ENCODE measurements at places on chromosomes 6 and 20. TPM values are rescaled to one million over a fixed set of nuclear protein-coding genes. Genes with fewer than 3 reads are reported as not detected.

OXT gene
- total RNA-seq: not detected

C20orf141 gene
- not detected for total RNA-seq

DNA sequence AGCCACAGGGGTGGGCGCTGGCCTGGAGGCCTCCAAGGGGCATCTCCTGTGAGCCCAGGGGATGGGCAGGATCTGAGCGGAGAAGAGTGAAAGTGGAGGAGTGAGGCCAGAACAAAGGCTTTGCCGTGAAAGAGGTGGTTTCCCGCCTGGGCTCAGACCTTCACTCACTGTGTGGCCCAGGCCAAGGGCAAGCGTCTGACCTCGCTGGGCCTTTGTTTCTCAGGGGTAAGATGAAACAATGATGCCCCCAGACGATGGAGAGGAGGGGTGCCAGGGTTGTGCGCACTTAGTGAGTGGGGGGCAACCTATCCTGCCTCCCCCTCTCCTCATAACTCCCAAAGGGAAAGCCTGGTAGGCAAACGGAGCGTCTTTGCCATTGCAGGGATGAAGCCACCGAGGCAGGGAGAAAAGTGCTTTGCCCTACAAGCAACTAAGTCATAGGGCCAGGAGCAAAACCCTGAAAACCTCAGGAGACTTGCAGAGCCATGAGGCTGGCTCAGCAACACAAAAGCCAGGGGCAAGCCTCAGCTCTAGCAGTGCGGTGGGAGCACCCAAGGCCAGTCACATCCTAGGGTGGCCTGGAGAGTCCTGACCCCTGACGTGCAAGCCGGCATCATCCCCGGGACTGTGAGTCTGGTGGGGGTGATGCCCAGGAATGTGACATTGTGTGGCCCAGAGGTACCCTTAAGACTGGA is 897 bp upstream of the STMN3 start:
- DNase-seq: no peak

TSPYL4 gene
- total RNA-seq: 14.4 TPM

DNA sequence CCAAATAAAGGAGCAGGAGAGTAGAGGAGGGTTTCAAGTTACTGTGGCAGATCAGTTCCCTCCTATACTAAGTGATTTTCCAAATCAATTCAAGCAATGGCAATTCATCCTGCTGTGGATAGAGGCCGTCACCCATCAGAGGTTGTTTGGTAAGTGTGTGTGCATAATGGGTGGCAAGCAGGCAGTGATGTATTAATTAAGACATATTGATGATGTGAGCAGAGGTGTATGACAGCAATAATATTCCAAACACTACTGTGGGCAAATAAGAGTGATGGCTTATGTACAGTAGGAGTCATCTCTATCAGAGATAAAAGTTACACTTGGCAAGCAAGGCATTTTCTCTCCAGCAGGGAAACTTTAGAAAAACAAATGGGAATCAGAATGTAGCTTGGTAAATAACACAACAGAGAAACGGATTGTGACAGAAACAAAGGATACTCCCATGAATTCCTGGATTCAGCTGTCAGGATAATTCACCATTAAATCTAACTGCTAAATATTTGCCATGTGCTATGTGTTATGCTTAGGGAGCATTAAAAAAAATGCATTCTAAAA is 196.3 kb downstream of the KHDC1L start:
- no peak for DNase-seq

DNA sequence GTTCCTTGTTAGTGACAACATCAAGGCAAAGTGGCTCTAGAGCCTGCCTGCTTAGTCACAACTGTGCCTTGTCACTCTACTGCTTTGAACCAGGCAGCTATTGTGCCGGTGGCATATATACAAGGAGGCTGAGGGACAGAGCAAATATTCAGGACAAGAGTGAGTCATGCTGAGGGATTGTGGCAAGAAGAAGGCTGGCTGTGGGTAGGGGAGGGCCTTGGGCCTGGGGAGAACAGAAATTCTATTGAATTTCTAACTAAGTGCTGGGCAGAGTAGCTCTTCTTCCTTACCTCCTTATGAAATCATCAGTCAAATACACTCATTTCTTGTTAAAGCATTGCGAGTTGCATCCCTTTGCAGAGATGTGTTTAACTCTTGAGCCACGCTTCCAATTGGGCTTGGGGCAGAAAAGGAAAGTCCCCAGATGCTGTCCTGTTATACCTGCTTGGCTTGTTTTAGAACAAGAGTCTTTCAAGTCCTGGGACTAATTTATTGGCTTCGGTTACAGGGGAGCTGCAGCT is 59.7 kb downstream of the PFDN4 start:
- DNase-seq: no peak

MOG gene
- not detected for total RNA-seq

TPBG gene
- total RNA-seq: 31.2 TPM

GRCh38 chr6:44457596-44457995 is 70.1 kb downstream of the CDC5L start:
- no peak for DNase-seq

GRCh38 chr6:132361101-132361500 is 40.2 kb downstream of the MOXD1 start:
- no peak for DNase-seq

ABHD16A gene
- total RNA-seq: 49.9 TPM

DNA sequence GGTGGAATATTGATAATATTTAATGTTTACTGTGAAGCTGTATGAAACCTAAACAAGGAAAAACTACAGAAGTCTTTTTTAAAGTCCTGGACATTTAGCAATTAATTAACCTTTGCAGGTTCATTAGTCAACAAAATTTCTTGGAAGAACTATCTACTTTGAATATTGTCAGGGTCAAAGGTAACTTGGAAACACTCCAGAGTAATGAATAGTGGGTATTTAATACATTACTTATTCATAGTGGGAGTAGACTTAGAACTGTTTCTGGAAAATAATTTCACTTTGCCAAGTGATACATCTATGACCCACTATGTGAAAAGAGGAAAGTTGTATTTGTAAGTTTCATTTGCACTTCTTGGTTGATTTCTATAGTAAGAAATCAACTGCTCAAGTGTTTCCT is 319.1 kb downstream of the TFAP2B start:
- DNase-seq: no peak

PCNA gene
- total RNA-seq: 47.0 TPM

DNA sequence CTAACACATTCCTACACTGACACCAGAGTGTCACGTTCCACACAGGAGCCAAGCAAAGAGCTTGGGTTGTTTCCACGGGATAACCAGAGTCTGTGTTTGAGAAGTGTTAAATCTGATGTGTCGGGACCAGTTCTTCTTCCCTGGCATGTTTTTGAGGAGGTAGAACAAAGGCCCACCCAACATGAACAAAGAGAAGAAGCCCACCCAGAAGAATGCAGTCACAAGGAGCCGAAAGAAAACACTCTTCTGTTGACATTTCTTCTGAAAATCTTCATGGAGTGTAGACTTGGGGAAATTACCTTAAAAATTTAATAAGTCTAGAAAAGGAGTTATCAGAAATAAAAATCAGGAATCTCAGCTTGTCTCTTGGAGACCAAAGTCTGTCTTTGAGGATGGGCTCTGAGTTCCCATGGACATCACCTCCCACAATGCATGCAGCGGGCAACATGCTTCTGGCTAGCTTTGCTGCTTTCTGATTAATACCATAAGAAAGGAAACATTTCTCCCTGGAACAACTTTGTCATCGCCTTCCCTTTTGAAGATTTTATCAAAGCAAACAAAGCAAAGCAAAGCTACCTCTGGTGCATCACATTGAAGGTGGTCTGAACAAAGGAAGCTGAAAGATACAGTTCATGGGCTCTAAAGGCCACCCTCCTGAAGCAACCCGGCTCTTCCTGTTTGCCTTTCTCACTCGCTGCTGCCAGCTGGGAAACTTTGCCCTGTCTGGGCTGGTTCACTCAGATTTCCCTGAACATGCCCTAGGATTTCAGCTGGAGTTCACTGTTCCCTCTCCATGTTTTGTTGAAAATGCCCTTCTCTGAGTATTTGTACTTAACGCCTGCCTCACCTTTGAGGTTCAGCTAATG is 448.1 kb downstream of the KIF16B start:
- no peak for DNase-seq

ENPP4 gene
- 1.9 TPM for total RNA-seq

DNA sequence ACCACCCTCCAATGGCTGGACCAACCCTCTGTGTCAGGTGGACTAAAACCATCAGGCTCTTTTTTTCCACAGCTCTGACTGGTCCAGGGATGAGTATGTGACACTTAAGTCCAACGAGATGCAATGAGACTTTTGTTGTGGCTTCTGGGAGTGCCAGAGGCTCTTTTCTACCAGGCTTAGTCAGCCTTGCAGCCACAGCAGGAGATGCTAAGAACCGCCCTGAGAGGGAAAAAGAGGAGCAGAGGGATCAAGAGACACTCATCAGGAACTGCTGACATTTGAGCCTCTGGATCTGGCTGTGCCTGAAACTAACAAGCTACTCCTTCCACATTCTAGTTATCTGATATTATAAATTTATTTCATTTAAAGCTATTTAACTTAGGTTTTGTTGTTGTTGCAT is 270.9 kb upstream of the SULF2 start:
- DNase-seq: peak; percentile 26

DNA sequence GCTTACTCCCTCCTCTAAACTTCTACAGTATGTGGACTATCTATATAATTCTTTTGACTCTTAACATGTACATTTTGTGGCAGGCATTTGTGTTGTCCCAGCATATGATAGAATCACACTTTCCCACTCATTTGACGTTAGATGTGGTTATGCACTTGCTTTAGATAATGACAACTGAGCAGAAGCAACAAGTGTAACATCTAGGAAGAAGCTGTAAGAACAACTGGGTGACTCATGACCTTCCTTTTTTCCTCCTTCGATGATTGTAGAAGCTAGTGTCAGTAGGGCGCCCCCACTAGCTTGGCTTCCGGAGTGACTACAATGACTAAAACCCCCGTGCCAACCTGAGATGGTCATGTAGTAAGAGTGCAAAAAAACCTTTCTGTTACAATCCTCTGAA is 74.6 kb upstream of the CEP85L start:
- DNase-seq: no peak

GRCh38 chr6:56232436-56232835 is 14.9 kb downstream of the COL21A1 start:
- DNase-seq: no peak

DNA sequence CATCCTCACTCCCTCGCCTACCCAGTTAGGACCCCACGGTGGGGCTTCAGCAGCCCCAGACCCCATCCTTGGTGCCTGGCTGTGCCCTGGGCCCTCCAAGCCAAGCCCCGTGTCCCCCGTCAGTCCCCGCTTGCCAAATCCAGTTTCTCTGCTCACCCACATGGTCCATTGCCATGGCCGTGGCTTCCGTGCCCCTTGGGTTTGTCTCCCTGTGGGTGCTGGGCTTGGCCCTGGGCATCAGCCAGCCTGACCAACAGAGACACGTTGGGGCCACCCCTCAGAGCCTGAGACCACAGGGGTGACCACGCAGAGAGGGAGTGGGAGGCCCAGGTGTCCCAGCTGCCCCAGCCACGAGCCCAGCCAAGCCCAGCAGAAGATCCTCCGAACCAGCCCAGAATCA is 7.7 kb downstream of the SS18L1 start:
- no peak for DNase-seq

CST2 gene
- total RNA-seq: not detected

- DNase-seq: no peak
Observed at GRCh38 chr20:33916768-33917167, 76.9 kb upstream of the RALY start.

GRCh38 chr20:2312876-2313275 is 17.1 kb downstream of the TGM3 start:
- DNase-seq: no peak

DNA sequence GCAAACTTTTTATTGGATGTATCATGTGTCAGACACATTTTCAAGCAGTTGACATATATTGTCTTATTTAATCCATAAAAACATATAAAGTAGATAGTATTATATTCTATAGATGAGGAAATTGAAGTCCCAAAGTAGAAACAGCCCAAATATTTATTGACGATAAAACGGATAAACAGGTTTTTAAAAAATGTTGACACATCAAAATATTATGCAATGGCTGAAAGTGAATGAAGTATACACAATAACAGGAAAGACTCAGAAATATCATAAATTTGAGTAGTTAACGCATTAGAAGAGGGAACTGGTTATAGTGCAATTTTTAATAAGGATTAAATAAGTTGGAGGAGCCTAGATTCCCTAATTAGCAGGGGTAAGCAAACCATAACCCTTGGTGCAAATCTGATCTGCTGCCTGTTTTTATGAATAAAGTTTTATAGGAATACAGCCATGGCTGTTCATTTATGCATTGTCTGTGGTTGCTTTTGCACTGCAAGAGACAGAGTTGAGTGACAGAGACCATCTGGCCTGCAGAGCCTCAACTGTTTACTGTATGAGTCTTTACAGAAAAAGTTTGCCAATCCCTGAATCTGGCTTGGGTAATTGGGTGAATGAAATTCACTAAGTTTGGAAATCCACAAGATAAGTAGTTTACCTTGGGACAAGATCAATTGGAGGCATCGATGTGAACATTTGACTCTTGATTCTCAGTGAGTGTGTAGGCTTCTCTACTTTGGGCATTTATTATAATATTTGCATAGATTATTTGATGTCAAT is 50.6 kb upstream of the EXOC2 start:
- DNase-seq: no peak

DNA sequence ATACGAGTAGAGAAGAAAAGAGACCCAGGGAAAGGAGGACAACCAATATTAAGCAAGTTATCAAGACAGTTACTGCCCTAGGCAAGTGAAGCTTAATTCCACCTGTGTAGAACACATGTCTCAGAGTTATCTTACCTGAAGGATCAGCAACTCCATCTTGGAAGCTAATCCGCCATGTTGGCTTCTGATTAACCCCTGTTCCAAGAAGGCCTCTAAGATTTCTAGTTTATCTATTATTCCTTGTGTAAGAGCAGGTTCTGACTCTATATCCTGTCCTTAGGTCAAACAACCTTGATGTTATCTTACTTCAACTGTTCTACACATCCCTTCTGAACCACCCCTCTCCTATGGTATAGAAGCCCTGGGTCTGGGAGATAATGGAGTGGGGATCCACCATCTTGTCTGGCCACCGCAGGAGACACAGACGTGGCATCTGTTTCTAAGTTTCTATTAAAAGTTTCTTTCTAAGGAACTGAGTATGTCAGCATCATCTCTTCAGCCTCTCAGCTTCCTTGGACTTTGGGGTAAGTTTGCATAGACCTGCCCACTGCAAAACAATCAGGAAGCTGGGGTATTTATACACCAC is 27.7 kb upstream of the PTPN1 start:
- no peak for DNase-seq

- DNase-seq: no peak
Observed at GRCh38 chr20:54184071-54184470, 10.3 kb upstream of the CYP24A1 start.

DNA sequence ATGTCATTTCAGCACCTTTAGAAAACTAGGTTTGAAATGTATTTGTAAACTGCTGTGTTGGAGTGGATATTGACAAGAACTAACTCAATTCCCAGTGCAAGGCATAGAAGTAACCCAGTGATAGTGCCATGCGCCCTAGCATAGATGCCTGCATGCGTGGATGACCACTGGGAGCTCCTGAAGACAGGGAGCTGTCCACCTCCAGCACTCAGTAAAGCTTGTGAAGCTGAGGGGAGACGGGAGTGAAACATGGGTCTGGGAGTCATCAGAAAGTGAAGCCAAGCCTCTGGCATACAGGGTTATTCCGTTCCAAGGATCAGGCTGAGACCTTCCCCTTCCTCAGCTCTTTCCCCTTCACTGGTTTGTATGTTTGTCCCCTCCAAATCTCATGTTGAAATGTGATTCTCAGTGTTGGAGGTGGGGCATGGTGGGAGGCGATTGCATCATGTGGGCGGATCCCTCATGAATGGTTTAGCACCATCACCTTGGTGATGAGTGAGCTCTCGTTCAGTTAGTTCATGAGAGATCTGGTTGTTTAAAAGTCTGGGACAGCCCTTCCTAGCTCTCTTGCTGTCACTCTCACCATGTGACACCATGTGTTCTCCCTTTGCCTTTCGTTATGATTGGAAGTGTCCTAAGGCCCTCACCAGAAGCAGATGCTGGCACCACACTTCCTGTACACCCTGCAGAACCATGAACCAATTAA is 146.5 kb upstream of the FERMT1 start:
- no peak for DNase-seq
